ENCODE measurements at places on chromosomes 1 and 21. TPM values are rescaled to one million over a fixed set of nuclear protein-coding genes. Genes with fewer than 3 reads are reported as not detected.

ELF3 gene
- total RNA-seq, result 2.0 TPM

DNA sequence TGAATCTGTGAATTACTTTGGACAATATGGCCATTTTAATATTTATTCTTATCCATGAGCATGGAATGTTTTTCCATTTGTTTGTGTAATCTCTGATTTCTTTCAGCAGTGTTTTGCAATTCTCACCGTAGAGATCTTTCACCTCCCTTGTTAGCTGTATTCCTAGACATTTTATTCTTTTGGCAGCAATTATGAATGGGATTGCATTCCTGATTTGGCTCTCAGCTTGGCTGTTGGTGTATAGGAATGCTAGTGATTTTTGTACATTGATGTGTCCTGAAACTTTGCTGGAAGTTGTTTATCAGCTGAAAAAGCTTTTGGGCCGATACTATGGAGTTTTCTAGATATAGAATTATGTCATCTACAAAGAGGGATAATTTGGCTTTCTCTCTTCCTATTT, 44.2 kb upstream of the NEGR1 start:
- DNase-seq, result no peak
- H3K4me1 ChIP-seq, result no peaks in the 10 kb centered on the region
- H3K36me3 ChIP-seq, result no peaks in the 10 kb centered on the region

DNA sequence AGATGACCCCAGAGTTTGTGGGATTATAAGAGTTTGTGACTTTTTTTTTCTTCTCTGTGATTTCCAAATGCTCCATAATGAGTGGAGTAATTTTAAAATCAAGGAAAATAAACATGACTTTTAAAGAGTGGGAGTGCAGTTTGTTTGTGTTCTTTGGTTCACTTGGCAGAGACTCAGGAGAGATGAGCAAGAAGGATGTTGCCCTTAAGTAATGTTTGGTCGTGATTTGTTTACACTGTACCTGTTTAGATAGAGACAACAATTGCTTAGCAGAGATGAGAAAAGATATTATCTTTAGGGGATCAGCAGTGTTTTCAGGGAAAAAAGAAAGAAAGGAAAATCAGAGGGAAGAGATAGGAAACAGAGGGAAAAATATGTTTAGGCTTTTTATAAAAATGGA, 170.8 kb downstream of the ADSS2 start:
- no peak overlapping the region for H3K4me3 ChIP-seq
- H3K27ac ChIP-seq, result no peak overlapping the region
- H3K4me1 ChIP-seq, result no peaks in the 10 kb centered on the region
- no peaks in the 10 kb centered on the region for H3K36me3 ChIP-seq
- DNase-seq, result no peak

GRCh38 chr1:69524015-69524414, 43.7 kb upstream of the LRRC7 start:
- no peaks in the 10 kb centered on the region for H3K27me3 ChIP-seq
- no peak overlapping the region for H3K4me3 ChIP-seq
- DNase-seq, result no peak
- H3K27ac ChIP-seq, result no peak overlapping the region

DNA sequence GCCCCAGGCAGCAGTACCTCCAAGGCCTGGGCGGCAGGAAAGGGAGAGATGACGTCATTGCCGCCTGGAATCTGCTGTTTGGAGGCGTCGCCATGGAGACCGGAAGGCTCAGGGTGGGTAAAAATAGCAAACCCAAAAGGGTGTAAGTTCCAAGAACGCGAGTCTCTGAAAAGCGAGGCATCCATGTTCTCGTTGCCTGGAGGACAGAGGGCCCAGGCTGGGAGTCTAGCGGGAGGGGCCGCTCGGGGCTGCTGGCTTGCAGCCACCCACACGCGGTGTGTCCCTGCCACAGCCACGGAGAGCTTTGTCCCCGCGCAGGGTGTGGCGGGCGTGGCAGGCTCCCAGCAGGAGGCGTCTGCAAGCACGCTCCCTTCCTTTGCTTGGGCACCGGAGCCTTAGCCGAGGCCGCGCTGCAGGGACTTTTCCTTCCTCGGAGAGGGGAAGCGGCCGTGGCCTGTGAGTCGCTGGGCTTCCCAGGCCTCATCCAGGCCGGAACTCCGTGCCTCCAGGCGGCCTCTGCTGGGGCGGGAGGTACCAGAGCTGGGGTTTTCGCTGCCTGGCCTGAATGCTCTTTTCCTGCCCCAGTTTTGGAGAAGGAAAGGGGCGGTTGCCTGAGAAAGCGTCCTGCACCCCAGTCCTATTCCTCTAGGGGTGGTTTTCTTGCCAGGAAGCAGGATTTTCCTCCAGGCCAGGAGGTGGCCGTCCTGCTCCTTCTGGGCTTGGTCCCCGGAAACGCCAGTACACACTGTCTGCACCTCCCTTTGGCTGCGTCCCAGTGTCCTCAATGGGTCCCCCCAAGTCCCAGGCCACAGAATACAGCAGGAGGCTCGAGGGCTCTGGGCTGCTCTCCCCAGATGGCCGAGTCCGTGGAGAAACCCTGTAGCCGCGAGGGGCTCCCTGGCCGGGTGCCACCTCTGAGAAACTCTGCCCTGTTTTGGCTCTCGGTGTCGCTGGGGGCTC, 15.3 kb upstream of the SKI start:
- no peaks in the 10 kb centered on the region for H3K27me3 ChIP-seq
- DNase-seq, result no peak
- H3K36me3 ChIP-seq, result no peaks in the 10 kb centered on the region
- peaks cover 22% of the 10 kb centered on the region for H3K4me1 ChIP-seq
- no peak overlapping the region for H3K27ac ChIP-seq

Data from CD4-positive, alpha-beta T cell (primary cell).